ENCODE measurements at places on chromosomes 12 and 14.

DNA sequence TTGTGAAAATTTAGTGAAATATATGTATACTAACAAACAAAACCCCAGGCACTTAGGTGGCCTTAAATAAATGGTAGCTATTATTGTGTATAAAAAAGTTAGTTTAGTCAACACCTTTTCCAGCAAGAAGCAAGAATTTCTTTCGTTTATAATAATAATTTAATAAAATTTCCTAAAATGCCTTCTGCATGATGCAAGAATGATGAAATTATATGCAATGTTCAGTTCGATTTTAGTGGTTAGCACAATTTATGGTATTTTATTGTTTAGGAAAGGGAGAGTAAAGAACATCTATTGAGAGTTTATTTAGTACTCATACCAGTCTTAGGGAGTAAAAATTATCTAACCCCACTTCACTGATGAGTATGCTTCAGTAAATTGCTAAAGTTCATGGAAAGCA lies 290.8 kb downstream of the APAF1 start:
- DNase-seq: no peak

DNA sequence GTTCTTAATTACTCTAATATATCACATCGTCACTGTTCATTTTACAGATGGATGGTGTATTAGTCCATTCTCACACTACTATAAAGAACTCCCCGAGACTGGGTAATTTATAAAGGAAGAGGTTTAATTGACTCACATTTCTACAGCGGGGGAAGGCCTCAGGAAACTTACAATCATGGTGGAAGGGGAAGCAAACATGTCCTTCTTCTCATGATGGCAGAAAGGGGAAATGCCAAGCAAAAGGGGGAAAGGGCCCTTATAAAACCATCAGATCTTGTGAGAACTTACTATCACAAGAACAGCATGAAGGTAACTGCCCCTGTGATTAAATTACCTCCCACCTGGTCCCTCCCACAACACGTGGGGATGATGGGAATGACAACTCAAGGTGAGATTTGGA lies 6.5 kb downstream of the TMBIM4 start:
- DNase-seq: no peak

- no peak for DNase-seq
Measured at GRCh38 chr14:71566276-71566675, 366.0 kb upstream of the RGS6 start.

GRCh38 chr12:5889381-5890047 lies 55.5 kb downstream of the ANO2 start:
- peak; percentile 27 for DNase-seq

- no peak for DNase-seq
Measured at GRCh38 chr14:58805605-58806409, 168.0 kb downstream of the DACT1 start.

DNA sequence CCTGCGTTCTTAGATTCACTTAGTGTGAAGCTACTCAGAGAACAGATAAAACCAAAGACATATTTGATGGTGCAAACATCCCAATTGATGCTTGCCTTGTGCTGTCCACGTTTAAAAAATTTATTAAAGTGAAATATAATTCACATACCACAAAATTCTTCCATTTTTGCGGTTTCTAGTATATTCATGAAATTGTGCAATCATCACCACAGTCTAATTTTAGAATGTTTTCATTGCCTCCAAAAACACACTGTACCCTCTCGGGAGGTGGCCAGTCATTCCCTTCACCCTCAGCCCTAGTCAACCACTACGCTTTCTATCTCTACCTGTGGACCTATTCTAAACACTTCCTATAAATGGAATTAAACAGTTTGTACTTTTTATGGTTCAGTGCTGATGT lies 1109.2 kb downstream of the FLRT2 start:
- no peak for DNase-seq

GRCh38 chr14:53391631-53392285 lies 238.6 kb upstream of the DDHD1 start:
- DNase-seq: no peak

DNA sequence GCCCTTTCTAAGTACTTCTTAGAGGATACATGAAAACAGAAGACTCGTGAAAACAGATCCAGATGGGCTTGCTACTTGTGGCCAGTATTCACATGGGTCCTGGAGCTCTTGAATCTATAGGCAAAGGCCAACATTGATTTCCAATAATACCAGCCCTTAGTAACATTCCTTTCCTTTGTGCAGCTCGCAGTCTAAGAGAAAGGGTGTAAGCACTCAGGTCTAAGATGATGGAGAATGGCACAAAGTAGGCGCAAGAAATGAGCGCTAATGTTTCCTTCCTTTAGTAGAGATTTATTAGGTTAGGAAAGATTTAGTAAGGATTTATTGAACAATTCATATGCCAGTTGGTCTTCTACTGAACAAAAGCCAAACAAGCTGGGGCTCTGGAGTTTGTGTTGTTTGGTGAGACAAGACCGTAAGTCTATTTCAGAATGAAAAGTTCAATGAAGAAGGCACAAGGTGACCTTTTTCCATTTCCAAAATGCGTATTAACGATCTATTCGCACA lies 525 bp downstream of the RNU6-8 start:
- peak; percentile 33 for DNase-seq

DNA sequence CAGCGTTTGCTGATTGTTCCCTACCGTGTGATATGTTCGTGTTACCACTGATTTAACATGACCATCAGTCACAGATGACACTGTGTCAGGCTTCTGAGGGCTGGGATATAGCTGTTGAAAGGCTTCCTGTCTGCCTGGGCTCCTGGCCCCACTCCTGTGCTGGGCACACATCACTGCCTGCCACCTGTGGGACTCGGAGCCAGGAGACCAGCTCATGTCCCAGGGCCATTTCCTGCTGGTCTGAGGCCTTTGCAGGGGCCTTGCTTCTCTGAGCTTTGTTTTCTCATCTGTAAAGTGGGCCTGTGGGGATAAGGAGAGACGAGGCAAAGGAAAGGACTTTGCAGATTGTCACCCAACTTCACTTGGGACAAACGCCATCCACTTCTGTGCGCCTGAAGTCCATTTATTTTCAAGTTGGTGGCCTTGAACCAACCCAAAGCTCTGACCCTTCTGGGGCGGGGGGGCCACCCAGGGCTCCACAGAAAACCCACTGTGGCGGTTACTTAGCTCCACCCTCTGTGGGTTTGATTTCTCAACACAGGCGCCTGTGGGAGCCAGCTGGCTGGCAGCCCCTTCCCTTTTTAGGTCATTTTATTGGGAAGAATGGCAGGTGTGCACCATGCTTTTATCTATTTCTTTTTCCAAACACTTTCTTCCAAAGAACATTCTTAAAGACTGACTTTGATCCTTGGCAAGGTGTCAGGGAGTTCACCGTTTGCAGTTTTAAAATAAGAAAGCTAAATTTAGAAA lies 54.1 kb downstream of the BEGAIN start:
- no peak for DNase-seq

- DNase-seq: no peak
Measured at GRCh38 chr14:83164016-83164415, 1630.4 kb upstream of the SEL1L start.

DNA sequence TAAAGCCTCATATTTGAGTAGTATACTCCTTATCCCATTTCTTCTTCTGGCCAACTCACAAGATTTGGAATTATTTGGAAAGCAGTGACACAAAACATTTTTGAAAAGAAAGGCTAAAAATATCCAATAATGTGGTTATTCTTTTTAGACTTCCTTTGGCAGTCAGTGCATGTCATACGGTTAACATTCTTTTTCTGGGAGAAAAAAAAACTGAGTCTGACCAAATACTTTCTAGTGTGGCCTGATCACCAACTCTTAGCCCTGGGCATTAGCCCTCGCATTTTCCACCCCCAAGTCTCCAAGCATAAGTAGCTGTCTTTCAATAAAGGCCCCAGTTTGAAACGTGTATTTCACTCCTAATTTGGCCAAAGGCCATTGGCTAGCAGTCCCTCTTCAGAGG lies 5.9 kb downstream of the RASSF3 start:
- no peak for DNase-seq

GRCh38 chr12:111175396-111176094 lies 193.3 kb downstream of the PHETA1 start:
- no peak for DNase-seq

- DNase-seq: no peak
Measured at GRCh38 chr12:58378028-58378427, 436.7 kb downstream of the ATP23 start.

DNA sequence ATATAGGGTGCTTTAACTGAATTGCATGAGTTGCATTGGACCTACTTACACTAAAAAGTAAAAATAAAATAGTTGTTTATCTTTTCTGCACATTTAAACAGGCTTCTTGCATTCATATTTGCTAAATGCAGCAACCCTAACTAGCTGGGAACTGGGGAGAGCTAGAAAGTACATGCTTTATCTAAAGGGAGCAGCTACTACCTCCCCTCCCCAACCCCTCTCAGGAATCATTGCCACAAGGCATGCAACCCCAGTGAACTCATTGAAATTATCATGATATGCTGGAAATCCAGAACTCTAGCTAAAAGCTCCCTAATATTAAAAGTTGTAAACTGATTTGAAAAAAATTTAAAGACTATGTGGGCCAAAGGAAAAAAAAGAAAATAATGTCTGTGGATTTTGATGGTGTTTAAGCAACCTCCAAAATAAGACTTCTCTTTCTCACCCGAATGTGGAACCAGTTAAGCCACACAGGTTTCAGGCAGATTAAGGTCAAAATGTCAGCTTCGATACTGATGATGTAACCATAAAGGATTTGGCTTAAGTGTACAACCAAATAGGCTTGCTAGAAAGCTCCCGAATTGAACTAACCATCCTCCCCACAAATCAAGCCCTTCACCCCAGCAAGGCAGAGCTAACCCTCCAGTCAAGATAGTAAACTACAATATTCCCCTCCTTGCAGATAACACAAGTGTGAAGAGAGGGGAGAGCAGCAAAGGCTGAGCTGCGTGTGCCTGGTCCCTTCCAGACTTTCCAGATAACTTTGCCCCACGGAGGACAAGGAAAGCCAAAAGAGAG lies 13.8 kb upstream of the POC1B start:
- no peak for DNase-seq

DNA sequence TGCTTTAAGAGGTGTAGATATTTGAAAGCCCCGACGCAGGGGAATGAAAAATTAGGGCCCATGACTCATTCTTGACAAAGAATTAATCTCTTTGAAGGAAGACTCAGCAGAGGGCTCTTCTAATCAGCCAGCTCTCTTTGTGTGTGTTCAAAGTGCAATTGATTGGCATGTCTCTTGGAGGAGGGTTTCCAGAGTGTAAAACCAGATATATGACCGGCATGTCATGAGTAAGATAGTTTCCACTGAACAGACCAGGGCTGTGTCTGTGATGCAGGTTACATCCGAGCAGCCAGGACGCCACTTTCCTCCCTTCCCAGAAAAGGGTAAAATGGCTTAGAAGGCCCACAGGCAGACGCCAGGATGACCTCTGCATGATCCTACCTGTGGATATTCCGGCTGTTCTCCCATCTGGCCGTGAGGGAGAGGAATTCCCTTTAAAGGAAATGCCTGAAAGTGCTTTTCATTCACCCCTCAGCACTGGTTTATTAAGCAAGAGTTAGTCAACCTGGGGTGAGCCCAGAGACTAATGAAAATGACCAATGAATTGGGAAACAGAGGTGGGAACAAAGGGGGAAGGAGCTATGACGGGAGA lies 7.2 kb upstream of the KRT75 start:
- no peak for DNase-seq

- no peak for DNase-seq
Measured at GRCh38 chr14:98901511-98902205, 370.3 kb downstream of the BCL11B start.
